ENCODE measurements at places on chromosomes 13 and 19.
A peak's percentile ranks its signal among the peaks of the same experiment; 100 is the strongest.

DNA sequence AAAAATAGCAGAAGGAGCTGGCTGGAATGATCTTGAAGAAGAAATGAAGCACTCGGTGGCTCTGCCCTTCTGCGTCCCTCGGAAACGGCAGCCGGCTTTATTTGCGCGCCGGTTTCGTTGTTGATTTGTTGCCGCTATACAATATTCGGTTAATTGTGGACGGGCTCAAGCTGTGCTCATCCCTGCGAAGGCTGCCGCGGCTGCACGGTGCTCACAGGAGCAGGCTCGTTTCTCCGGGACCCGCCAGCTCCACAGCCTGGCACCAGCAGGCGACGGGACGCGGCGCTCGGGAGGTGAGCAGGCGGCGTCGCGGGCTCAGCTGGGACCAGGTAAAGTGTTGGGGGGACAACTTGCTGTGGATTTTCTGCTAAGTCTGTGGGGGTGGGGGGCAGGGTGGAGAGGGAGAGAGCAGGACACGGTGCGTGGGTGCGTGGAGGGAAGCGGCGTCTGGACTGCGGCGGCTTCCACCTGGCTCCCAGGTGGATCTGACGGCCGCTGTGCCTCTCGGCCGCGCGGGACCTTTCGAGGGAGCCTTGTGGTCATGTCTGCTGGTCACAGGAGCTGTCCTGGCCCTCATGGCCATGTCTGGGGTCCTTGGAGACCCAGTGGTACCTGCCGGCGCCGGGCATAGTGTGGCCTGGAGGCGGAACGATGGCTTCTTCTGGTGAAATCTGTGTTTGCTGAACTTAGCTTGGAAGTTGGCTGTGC lies 90.9 kb downstream of the TEX29 start:
- no peak for DNase-seq

DNA sequence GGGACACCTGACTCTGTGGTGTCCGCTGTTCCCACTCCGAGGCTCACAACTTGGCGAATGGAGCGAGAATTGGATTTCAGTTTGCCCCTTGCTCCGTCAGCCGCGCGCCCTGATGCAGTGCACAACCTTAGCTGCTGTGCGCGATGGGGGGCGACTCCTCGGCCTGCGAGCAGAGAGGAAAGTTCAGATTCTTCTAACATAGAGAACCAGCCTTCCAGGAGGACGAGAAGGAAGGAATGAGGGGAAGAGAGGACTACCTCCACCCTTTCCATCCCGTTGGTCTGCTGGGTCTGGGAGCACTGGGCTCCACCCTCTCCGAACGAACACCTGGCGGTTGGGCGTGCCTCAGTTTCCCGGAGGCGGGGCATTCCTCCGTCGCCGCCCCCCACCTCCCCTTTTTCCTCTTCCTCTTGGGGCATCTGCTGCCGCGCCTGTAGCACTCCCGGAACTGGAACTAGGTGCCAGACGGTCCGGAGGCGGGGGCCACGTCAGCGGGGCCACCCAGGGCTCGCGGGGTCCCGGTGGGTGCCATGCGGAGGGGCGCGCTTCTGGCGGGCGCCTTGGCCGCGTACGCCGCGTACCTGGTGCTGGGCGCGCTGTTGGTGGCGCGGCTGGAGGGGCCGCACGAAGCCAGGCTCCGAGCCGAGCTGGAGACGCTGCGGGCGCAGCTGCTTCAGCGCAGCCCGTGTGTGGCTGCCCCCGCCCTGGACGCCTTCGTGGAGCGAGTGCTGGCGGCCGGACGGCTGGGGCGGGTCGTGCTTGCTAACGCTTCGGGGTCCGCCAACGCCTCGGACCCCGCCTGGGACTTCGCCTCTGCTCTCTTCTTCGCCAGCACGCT lies at the start of gene KCNK6:
Gene KCNK6 (plus strand): TSS at position 425 of the 838 bp plus-strand sequence. CDS start 106 bp downstream, at position 531.
- DNase-seq = peak; percentile 59

GRCh38 chr19:812747-813218 lies 9.0 kb downstream of the PLPPR3 start:
- DNase-seq = no peak

DNA sequence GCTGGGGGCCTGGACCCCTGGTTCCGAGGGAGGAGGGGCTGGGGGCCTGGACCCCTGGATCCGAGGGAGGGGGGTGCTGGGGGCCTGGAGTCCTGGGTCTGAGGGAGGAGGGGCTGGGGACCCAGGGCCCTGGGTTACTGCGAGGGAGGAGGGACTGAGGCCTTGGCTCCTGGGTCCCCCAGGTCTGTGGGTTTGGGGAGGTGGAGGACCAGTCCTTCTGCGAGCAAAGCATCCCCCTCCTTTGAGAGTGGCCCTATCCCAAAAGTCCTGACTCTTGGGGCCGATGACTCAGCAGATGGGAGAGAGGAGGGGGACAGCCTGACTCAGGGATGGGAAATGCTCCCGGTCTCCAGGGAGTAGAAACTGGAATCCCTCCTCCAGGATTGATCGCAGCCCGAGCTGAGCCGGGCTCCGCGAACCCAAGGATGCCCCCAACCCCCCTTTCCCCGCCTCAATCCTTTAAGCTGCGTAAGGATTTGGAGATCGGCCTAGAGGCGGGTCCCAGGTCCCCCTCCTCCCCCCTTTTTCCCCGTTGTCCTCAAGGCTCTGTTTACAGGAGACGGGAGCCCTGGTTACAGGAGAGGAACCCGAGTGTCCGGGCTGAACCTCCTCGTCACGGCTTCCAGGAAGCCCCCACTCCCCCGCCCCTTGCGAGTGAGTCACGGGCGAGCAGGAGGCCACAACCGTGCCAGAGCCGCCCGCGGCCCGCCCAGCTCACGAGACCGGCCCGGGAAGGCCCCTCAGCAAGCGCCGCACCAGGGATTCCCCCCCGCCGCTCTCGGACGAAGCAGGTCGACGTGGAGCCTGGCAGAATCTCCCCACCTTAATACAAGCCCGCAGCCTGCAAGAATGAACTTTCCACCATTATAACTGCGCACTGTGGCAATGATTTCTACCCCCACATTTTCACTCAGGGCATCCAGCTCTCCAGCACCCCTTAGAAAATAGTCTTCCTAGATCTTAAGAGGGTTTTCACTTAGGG lies 3.0 kb upstream of the ZFP36 start:
- peak; percentile 96 for DNase-seq

GRCh38 chr19:52742516-52742915 lies 7.7 kb upstream of the ZNF611 start:
- DNase-seq = no peak

- DNase-seq = no peak
These were observed 111.2 kb downstream of the ENOX1 start for GRCh38 chr13:43675577-43675976.

GRCh38 chr13:59441596-59442280 lies 722.0 kb downstream of the DIAPH3 start:
- no peak for DNase-seq
